Activated CD4-positive, alpha-beta T cell treated with anti-CD3 and anti-CD28 coated beads, Interleukin-2, Interleukin-6, amounts not matched to agents 100 ng/mL and 50 ng/mL, durations not matched to agents 16 hours and 8 hours (primary cell): ENCODE measurements at places on chromosomes 16 and 17.

DNA sequence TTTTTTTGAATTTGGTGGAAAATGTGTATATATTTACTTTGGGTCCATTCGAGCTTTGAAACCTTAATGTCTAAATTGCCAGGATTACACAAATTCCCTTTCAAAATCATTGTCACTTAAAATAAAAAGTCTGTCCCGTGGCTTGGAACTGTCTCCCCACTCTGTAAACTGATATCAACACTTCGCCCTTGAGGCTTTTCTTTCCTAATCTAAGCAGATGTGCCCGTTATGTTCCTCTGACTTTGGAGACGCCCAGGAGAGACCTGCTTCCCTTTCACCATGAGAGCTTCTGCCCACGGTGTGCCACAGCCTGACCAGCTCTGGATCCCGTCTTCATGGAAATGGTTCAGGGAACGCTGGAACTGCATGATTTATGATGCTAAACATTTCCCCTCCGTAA, 151.3 kb downstream of the C16orf95 start:
- DNase-seq, result no peak

DNA sequence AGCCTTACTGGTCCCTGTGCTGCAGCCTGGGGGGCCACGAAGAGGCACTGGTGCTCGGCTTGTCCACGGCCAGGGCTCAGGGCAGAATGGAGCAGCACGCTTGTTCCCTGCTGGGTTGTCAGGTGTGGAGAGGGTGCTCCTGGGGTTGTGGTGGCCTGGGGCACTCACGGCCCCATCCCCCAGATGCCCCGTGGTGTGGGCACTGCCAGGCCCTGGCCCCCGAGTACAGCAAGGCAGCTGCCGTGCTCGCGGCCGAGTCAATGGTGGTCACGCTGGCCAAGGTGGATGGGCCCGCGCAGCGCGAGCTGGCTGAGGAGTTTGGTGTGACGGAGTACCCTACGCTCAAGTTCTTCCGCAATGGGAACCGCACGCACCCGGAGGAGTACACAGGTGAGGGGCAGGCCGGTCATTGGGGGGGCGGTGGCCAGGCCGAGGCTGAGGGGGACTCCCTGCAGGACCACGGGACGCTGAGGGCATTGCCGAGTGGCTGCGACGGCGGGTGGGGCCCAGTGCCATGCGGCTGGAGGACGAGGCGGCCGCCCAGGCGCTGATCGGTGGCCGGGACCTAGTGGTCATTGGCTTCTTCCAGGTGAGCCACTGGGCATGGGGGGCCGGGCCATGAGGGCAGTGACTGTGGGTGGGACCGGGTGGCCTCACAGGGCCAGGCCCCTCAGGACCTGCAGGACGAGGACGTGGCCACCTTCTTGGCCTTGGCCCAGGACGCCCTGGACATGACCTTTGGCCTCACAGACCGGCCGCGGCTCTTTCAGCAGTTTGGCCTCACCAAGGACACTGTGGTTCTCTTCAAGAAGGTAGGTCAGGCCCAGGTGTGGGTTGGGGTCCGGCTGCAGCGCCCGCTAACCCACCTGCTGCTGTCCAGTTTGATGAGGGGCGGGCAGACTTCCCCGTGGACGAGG, 1.5 kb downstream of the PDIA2 start:
- no peak for DNase-seq

DNA sequence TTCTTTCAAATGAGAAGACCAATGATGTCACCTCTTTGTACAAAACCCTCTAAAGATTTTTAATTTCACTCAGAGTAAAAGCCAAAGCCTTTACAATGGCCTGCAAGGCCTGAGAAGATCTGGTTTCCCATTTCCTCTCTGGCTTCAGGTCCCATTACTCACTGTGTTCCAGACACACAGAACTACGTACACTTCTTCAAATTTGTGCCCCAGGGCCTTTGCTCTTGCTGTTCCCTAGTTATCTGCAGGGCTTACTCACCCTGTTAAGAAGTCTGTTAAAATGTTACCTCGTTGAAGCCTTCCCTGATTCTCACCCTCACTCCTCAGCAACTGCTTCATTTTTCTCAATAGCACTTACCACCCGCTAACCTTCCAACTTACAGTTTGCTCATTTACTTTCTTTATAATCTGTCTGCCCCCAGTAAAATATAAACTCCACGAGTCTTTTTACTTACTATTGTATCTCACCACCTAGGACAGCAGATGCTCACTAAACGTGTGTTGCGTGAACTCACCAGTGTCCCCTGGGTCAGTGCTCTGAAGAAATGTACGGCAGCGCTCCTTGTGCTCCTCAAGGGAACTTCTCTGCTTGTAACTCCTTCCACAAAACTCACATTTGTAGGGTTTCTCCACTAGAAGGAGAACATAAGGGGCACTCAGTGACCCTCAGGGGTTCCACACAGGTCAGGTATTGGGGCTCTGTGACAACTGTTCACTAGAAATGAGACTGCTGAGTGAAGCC, 50.2 kb downstream of the GRB7 start:
- DNase-seq, result no peak

- DNase-seq, result no peak
Observed at GRCh38 chr17:57528058-57528451, 217.0 kb downstream of the CCDC182 start.

GRCh38 chr17:39813631-39814030, 50.5 kb downstream of the IKZF3 start:
- peak; percentile 79 for DNase-seq

DNA sequence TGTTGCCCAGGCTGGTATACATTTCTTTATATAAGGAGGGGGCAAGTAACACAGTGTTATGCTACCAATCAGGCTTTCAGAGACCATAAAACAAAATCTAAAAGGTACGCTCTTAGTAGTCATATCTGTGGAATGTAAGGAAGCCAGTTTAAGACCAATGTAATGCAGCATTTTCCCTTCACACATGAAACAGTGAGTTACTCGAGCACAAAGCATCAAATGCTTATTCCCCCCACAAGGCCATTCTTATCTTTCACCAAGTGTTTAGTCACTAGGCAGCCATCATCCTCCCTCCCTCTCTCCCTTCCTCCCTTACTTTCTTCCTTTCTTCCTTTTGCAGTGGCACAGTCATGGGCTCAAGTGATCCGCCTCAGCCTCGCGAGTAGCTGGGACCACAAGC, 12.8 kb downstream of the HMOX2 start:
- DNase-seq, result no peak

GRCh38 chr17:39660397-39661385, 4.5 kb upstream of the TCAP start:
- DNase-seq, result no peak

GRCh38 chr16:30166202-30166902, 17.1 kb upstream of the CORO1A start:
- DNase-seq, result peak; percentile 8

DNA sequence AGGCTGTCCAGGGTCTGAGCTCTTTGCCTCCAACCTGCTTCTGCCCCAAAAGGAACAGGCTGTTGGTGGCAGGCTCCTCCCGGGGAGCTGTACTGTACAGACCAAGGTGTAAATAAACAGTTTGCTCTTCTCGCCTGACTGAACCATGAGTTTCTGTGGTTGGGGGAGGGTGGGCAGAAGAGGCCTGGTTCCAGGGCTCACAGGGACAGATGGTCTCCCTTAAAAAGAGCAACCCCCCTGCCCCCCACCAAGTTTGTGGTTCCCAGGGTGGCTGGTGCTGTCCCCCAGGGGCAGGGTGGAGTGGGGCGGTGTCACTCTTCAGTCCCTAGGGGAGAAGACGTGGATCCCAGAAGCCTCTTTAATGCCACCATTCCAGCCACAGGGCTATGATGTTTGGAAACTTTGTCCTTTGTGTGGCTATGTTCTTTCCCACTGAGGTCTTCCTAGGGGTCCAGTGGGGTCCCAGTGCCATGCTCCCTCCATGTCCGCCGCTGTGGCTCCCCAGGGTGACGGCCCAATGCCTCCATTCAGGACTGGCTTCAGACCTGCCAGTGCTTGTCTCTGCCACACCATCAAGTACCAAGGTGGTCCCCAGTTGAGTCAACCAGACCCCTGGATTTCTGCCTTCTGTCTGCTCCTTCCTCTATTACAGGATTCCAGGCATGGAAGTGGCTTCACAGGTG, 146.7 kb downstream of the RAB11FIP4 start:
- DNase-seq, result no peak

GRCh38 chr17:48044851-48045250, 3.3 kb upstream of the NFE2L1 start:
- DNase-seq, result no peak

DNA sequence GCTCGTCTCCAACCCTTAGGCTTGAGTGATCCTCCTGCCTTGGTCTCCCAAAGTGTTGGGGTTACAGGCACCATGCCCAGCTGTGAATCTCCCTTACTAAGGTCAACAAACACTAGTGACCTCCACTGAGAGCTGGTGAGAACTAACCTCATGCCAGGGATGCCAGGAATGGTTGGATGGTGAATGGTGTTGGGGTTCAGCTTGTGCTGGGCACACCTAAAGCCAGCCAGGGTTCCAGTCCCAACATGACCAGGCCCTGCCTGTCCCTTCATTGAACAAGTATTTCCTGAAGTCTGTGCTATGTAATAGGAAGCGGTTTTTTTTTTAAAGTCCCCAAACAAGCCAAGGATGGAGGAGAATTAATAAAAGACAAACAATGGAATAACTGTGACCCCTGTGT, 56.0 kb upstream of the TOB1 start:
- no peak for DNase-seq

GRCh38 chr17:47714773-47715396, 18.2 kb upstream of the TBX21 start:
- DNase-seq, result no peak

DNA sequence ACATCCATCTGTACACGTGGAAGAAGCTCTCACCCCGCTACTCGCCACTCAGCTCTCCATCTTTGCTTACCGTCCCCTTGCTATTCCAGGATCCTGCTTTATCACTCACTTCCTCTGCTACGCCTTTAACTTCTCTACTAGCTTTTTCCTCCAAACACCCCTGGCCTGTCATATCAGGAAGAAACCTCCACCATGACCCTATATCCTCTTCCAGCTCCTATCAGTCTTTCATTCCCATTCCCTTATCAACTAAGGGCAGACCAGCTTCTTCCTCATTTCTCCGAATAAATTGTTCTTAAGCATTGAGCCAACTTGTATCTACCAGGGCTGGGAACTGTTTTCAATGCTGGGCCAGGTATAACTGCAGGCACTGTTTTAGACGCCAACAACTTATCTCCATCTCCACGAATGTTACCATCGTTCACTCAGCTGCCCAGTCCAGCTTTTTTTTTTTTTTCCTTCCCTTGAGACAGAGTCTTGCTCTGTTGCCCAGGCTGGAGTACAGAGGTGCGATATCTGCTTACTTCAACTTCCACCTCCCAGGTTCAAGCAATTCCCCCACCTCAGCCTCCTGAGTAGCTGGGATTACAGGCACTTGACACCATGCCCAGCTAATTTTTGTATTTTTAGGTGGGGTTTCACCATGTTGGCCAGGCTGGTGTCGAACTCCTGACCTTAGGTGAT, 4.3 kb downstream of the IQCK start:
- no peak for DNase-seq

DNA sequence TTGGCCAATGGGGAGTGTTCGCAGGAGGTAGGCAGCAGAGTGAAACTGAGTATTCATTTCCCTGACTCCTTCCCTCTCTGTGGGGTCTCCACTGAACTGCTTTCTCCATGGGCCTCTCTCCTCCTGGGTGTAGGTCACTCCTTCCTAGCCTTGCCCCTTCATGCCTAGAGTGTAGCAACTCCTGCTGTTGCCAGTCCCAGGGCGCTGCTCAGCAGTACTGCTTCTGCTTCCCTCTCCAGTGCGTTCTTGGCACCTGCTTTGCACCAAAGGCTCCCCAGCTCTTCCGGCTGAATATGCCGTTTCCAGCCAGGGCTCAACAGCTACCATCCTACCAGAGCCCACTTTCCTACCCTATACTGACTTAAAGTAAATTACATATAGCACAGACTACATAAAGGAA, 92.2 kb downstream of the MAF start:
- no peak for DNase-seq

GRCh38 chr16:74213372-74213771, 83.2 kb upstream of the PSMD7 start:
- DNase-seq, result no peak

DNA sequence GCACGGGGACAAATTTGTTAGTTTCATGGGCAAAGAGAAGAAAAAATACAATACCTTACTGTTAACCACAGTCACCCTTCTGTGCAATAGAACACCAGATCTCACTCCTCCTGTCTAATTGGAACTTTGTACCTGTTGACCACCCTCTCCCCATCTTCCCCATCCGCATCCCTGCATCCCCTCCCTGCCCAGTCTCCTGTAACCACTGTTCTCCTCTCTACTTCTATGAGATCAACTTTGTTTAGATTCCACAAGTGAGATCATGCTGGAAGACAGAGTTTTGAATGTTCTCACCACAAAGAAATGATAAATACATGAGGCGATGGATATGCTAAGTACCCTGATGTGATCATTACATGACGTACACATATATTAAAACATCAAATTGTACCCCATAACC, 47.7 kb downstream of the CLEC16A start:
- no peak for DNase-seq

GRCh38 chr16:11914210-11915113, 1.3 kb downstream of the GSPT1 start:
- DNase-seq, result peak; percentile 56

- no peak for DNase-seq
Observed at GRCh38 chr16:3012828-3013420, at the start of gene CLDN9. CLDN9 (plus strand) TSS chr16:3012923; CDS start chr16:3013363, 440 bp downstream.

- DNase-seq, result peak; percentile 48
Observed at GRCh38 chr16:14300705-14301168, 229.6 kb downstream of the MRTFB start.

GRCh38 chr17:39325528-39326240, 75.7 kb downstream of the FBXL20 start:
- DNase-seq, result no peak

GRCh38 chr17:31411707-31412285, 20.3 kb downstream of the RAB11FIP4 start:
- DNase-seq, result no peak

- no peak for DNase-seq
Observed at GRCh38 chr17:32298721-32299579, 33.3 kb downstream of the RHBDL3 start.

GRCh38 chr16:88773812-88774291, 11.2 kb downstream of the PIEZO1 start:
- DNase-seq, result no peak

GRCh38 chr17:59154721-59155438, at the start of gene SKA2:
SKA2 (minus strand) TSS chr17:59155186; CDS start chr17:59155163, 23 bp downstream.
- DNase-seq, result no peak

- no peak for DNase-seq
Observed at GRCh38 chr17:4450710-4451316, 17.1 kb downstream of the SPNS3 start.
